Subcutaneous adipose tissue (tissue), 4 donors: ENCODE measurements at places on chromosomes 5 and 9. TPM values are rescaled to one million over a fixed set of nuclear protein-coding genes. Genes with fewer than 3 reads are reported as not detected.

Gene SNX2
- total RNA-seq: 141 TPM

Gene NRG2
- total RNA-seq: 4.1 TPM

Gene SPATA31D4
- not detected for total RNA-seq

Gene RORB
- total RNA-seq: 10.2 TPM

Gene PCDHB15
- total RNA-seq: 1.1 TPM
